ENCODE measurements at places on chromosomes 3 and 15. TPM values are rescaled to one million over a fixed set of nuclear protein-coding genes. Genes with fewer than 3 reads are reported as not detected.
A peak's percentile ranks its signal among the peaks of the same experiment; 100 is the strongest.

DNA sequence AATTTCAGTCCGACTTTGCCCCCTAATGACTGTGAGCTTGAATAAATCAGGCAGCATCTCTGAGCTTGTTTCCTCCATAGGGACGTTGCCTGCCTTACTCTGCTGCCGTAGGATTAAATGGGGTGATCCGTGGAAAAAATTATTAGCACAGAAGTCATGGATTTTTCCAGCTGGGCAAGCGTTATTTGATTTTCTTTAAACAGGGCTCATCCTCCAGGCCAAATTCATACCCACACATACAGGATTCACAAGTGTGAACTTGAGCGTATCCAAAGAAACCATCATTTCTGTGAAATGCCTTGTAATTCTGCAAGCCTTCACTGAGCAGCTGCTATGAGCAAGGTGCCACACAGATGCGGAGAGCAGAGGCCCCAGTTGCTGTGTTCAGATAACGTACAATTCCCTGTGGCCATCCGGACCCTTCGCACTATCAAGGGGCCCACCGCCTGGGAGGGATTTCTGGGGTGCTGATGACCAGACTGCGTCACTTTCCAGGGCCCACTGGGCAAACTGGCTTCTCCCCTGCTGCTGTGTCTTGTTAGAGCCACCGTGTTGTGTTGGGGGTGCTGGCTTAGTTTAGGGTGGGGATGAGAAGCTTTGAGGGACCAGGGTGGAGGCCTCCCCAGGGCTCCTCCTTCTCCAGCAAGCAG, 61.4 kb downstream of the MGLL start:
- no peak for DNase-seq

DNA sequence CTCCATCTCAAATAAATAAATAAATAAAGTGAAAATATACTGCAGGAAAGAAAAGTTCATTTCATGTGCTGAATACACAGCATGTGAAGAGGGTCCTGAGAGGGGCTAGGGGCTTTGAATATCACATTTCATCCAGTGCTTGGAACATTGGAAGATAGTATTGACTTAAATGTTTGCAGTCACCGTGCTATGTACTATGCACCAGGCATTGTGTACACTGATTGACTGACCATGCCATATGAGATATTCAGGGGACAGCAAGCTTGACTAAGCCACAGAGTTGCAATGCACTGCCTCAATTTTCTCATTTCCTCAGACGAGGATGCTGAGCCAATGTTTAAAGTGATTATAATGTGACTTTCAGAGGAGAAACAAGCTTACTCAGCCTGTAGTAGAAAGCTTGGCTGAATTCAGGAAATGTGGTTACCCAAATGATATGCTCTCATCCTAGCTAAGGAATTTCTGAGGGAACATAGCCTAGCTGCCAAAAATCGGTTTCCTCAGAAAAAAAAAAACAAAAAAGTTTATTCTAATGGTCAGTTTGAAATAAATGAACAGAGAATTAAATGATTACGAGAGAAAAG, 557.9 kb downstream of the FGF12 start:
- no peak for DNase-seq

GRCh38 chr3:124486324-124486723, 243.9 kb upstream of the UMPS start:
- no peak for DNase-seq

- no peak for DNase-seq
Measured at GRCh38 chr3:100483529-100483928, 8.9 kb upstream of the TMEM45A start.

- peak; percentile 61 for DNase-seq
Measured at GRCh38 chr3:51982352-51982837, 940 bp upstream of the ACY1 start.

DNA sequence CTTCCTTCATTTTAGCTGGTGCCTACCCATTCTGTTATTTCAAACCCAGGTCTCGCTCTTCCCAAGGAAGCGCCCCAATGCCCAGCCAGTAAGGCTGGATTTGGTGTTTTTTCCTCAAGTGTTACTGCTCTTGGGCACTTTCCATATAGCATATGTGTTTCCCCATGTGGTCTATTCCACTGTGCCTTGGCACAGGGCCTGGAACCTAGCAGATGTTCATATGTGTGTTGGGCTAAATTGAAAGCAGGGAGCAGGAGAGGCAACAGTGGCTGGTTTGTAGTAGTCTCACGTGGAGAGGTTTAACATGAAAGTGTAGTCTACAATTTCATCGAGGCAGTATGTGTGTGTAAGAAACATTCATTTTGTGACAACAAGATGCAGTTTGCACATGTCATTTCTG, 48.2 kb upstream of the TEX264 start:
- DNase-seq = no peak

DNA sequence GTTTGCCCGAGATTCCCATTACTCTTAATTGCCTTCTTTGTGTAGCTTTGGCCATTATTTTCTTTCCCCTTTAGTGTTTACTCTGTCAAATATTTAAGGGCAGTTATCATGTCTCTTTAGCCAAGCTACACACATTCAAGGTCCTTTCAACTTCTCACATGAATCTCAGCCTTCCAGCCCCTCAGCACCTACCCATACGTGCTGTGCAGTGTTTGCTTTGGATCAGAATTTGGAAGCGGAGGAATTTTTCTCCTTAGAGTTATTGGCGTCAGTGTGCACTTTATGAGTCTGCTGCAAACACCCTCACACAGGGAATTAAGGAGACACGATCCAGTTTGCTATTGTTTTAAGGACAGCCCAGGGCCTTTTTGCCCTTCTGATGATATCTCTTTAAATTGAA, 231.6 kb downstream of the CACNA2D3 start:
- no peak for DNase-seq

DNA sequence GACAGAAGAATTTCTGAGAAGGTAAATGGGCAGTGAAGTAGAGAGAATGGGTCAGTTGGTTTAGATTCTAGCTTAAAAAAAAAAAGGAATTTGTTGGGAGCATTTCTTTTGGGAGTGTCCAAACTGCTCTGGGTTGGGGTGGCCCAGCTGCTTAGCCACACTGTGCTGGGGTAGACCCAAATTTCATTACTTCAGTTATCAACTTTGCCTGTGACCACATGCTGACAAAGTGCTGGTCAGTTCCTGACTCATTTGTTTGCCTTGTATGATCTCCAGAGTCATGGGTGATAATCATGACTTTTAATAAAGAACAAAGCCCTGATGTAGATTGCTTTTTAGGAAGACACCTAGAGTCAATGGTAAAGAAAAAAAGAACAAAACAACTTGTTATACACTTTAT, 121.5 kb upstream of the FGF7 start:
- DNase-seq = no peak

DNA sequence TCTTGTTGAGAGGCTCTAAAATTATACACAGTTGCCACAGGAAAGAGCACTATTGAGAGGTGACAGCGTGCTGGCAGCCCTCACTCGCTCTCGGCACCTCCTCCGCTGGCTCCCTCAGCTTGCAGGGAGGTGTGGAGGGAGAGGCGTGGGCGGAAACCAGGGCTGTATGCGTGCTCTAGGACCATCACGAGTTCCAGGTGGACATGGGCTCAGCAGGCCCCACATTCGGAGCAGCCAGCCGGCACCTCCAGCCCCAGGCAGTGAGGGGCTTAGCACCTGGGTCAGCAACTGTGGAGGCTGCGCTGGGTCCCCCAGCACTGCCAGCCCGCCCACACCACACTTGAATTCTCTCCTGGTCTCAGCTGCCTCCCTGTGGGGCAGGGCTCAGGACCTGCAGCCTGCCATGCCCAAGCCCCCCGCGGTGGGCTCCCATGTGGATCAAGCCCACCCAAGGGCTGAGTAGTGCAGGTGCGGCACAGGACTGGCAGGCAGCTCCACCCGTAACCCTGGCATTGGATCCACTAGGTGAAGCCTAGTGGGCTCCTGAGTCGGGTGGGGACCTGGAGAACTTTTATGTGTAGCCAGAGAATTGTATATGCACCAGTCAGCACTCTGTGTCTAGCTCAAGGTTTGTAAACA, 460.6 kb upstream of the ALCAM start:
- no peak for DNase-seq

DNA sequence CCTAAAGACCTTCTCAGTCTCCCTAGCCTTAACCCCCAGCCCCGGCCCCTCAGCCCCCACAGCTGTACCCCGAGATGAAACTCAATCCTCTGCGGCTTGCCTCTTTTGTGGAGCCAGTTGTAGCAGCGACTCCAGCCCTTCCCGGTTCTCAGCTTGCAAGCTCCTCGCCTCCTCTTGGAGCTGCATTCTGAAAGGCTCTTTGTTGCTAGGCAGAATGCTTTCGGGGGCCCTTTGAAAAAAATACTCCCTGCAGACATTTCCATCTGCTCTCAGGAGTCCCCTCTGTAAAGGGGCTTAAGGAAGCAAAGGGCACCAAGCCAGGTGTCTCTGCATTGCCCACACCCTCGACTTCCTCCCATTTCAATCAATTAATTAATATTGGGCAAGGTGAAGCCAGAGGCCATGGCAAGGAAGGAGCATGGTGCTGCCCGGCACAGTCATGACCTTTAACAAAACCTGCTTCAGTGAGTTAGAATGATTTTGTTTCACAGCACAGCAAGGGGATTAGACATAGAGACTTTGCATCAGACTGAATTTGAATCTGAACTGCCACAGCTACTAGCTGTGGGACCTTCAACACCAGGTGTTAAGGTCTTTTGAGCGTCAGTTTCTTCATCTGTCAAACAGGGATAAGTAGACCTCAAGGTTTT, 65.5 kb downstream of the SRGAP3 start:
- no peak for DNase-seq

DNA sequence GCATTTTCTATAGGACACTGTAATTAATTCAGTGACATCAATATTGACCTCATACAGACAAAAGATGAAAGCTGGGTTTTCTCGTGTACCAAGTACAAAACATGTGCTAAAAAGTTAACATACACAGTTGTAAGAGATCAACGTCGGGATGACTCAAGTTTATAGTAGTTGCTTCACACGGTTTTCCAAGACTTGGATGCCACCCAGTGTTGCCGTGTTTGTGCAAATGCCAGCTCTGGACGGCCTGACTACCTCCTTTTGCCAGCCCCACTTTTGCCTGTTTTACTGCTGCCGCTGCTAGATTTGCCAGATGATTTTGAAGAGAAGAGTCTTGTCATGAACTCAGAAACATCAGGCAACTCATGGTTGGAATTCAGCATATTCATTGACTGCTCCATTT, 17.6 kb downstream of the EMC7 start:
- DNase-seq = peak; percentile 57

- no peak for DNase-seq
Measured at GRCh38 chr15:78162038-78162437, 12.9 kb downstream of the IDH3A start.

GRCh38 chr15:96325541-96326327, 4.8 kb upstream of the NR2F2 start:
- DNase-seq = no peak

DNA sequence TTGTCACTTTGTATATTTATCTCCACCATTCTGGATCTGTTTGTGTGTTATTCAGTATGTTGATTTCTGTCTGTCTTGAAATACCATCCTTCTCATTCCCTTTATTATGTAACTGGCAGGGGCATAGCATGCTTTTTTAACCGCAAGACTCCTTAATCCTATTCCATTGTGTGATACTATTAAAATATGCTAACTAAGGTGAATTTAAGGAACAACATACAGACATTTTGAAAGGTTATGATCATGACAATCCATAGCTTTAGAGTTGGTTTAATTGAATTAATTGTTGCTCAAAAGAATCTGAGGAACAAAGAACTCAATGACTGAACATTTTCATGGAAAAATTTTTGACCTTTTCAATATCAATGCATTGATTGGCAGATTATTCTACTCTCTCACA, 677.3 kb upstream of the ROBO1 start:
- DNase-seq = no peak

DNA sequence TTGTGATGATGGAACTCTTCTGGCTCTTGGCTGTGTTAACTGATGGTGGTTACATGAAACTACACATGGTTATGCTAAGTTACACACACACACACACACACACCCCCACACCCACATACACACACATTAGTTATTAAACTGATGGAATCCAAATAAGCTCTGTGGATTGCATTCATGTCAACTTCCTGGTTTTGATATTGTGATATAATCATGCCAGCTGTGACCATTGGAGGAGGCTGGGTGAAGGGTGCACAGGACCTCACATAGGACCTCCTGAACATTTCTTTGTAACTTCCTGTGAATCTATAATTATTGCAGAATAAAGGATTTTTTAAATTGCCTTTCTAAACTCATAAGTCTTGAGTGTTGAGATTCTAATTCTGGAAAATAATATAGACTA, 58.9 kb upstream of the LIMD1 start:
- no peak for DNase-seq

- DNase-seq = no peak
Measured at GRCh38 chr3:63029326-63029725, 154.1 kb upstream of the CADPS start.

DNA sequence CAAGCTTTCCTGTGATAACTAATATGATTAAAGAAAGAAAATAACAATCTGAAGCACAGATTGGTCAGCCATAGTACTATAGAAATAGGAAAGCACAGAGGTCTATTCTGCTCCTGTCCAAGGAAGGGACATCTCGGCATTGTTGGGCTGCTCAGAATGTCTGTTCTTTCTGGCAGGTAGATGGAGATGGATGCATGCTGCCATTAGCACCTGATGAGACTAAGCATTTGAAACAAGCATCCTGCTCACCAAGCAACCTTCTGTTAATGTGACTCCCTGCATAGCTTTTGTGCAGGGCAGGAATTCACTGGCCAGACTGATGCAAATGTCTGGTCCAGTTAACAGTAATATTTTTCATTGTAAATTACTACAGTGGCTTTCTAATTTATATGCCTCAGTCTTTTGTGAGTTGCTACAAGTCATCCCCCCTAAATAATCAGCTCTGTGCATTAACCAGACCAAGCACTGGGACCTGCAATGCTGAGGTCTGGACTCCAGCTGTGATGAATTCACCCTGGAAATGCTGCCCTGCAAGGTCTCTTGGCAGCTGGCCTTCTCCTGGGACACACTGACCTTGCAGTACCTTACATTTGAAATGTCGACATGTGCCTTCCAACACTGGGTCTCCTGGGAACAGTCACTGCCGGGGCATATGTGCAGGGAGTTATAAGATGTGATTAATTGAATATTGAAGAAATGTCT, 1123.7 kb downstream of the IGSF11 start:
- DNase-seq = peak; percentile 59

DNA sequence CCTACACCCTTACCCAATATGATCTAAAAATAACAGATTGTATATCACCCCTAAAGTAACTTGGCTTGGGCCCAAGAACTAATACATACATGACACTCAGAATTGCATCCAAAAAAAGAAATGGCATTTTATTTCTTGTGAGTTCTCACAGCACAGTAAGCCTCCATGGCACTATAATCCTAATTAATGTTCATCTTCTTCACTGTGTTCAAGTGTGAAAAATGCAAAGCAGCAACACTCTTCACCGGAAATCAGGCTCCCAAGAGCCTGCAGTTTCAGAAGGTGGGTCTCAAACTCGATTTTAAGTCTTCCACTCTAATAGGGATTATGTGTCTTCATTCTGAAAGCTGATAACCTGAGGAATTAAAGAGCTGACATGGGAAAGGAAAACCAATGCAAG, 142.8 kb upstream of the TSC22D2 start:
- no peak for DNase-seq

GRCh38 chr3:183584246-183584913, 28.9 kb upstream of the KLHL6 start:
- DNase-seq = peak; percentile 85

PTH1R gene
- 46.8 TPM for total RNA-seq

SLC28A2 gene
- not detected for total RNA-seq

SSR3 gene
- 163 TPM for total RNA-seq

ATP10A gene
- total RNA-seq = 31.8 TPM

CIDEC gene
- total RNA-seq = 4.0 TPM

ISLR2 gene
- total RNA-seq = 2.6 TPM

POC1A gene
- total RNA-seq = 6.6 TPM

TMC3 gene
- total RNA-seq = not detected

CCK gene
- total RNA-seq = not detected

PLSCR2 gene
- total RNA-seq = not detected

DNAH12 gene
- 1.8 TPM for total RNA-seq

RTP4 gene
- 1.0 TPM for total RNA-seq

VIPR1 gene
- total RNA-seq = 2.7 TPM

UACA gene
- total RNA-seq = 40.3 TPM
